ENCODE measurements at places on chromosomes 3 and 15.

GRCh38 chr3:119365418-119365817 is 71.2 kb downstream of the ARHGAP31 start:
- no peak for DNase-seq

DNA sequence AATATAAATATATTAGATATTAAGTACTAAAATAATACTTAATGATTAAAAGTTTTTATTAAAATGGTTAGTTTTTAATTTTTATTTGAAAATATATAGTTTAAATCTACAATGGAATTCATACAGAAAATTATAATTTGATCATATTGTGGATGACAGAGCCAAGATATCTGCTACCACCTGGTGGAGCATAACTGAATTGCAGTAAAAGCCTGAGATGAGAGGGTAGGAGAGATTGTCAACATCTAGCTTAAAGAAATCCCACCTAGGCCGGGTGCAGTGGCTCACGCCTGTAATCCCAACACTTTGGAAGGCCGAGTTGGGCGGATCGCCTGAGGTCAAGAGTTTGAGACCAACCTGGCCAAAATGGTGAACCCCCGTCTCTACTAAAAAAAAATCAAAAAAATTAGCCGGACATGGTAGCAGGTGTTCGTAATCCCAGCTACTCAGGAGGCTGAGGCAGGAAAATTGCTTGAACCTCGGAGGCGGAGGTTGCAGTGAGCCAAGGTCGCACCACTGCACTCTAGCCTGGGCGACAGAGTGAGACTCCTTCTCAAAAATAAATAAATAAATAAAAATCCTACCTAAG is 25.1 kb upstream of the CSTA start:
- DNase-seq, result no peak

GRCh38 chr3:8864402-8865350 is 95.3 kb upstream of the OXTR start:
- no peak for DNase-seq

- DNase-seq, result no peak
These were observed 159.1 kb downstream of the ATG7 start for GRCh38 chr3:11431319-11431718.

GRCh38 chr3:107798381-107798780 is 275.6 kb downstream of the BBX start:
- DNase-seq, result no peak

DNA sequence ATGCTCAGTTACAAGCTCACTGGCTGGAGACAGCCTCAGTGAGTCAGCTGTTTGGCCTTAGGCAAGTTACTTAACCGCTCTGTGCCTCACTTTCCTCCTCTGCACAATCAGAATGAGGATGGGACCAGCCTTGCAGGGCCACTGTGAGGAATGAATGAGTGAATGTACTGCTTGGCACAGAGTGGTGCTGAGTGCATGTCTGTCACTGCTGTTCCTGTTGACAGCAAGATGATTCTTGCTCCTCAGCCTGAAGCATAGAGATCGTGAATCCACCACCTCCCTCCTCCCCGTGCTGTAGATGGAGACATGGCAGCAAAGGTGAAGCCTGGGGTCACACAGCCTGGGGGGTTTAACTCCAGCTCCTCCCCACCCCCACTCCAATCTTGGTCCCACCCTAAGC is 14.6 kb upstream of the GRIP2 start:
- DNase-seq, result no peak

DNA sequence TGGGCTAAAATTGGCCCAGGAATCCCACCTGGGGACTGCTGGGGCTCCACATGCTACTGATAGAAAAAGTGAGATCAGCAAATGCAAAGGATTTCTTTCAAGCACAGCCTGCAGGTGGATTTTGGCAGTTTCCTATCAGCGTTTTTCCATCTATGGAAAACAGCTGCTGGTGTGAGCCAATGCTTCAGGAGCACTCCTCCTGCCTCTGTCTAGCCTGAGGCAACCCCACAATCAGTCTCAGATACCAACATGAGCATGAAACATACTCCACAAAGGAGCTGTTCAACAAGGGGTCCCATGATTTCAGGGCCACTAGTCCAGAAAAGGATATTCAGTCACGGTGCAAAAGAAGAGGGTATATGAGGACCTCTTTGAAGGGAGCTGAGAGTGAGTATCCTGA is 311.5 kb upstream of the THBS1 start:
- no peak for DNase-seq

- DNase-seq, result no peak
These were observed 51.6 kb upstream of the HEG1 start for GRCh38 chr3:125107363-125107762.

DNA sequence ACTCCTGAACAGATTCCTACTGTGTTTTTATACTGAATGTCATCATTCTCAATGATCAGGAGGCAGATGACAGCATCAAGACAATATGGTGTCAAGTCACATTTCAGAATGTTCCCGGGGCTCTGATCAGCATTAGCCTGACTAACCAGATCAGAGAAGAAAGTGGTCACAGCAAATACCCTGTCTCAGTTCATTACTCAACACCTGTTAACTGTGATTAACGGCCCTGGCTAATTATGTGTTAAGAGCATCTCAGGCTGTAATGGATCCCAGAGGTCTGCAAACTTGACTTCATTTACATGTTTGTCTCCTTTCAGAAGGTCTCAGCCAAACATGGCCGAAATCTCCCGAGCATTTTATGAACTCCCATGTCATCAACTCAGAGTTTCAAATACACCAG is 833.7 kb downstream of the FHIT start:
- DNase-seq, result no peak

DNA sequence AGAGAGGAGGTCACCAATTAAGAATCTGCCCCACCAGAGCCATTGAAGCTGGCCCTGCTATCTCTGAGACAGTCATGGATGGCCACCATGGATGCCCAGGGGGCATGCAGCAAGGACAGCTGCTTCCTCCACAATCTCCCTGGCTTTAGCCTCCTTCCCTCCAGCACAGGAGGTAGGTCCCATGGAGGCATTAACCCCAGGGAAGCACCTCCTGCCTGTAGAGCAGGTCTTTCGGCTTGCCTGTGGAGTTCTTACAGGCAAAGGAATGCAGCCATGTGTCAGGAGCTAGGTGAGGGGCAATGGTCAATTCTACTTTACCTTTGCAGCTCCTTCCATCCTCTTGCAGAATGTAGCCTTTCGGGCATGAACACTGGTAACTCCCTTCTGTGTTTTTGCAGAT is 93.8 kb downstream of the DUT start:
- DNase-seq, result no peak

DNA sequence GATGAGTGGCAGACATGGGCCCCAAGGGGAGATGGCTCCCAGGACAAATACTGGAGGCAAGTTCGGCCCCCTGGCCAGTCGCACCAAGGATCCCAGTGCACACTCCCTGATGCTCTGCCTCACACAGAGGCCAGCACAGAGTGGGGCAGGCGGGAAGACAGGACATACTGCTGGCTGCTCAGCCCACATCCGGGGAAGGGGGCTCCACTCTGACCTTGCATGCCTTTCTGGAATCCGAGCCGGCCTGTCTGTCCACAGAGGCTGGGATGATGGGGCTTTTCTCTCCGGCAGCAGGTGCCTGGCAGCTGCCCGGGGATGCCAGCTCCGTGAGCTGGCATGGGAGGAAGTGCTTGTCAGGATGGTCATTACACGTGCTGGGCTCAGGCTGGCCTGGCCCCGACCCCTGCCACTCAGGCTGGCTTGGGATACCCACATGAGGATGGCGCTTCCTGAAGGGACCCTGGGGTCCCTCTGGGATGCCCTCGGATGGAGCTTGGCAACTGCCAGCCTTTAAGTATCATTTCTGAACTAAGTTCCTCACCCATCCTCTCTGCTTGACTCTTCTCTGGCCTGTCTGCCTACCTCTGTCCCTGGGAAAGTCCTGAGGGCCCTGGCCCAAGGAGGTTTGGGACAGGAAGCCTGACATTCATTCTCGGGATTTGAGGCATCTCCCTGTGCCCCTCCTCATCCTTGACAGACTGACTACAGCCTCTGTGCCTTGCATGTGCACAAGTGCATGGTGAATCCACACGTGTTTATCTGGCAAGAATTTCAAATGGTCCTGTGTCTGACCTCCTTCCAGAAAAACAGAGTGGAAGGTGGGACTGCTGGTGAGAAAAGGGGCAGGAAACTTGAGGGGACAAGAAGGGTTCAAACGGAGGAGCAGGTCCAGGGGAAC is 46.5 kb downstream of the EXOG start:
- DNase-seq, result no peak

GRCh38 chr3:188234132-188234531 is 80.2 kb downstream of the LPP start:
- DNase-seq, result no peak

DNA sequence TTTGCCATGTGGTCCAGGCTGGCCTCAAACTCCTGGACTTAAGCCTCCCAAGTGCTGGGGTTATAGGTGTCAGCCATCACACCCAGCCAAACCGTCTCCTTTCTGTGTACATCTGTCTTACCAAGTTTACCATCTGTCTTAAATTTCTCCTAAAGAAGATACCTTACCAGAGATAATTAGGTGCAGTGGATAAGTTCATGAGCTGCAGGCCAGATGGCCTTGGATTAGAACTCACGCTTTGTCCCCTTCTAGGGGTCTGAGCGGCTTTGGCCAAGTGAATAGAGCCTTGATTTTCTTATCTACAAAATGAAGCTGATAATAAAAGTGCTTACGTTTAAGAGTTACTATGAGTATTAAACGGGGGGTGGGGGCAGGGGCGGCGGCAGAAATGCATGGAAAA is 103.9 kb downstream of the SUCLG2 start:
- no peak for DNase-seq
